ENCODE measurements at places on chromosomes 6 and 20.

- DNase-seq, result no peak
Observed at GRCh38 chr20:11260611-11261010, 586.8 kb upstream of the JAG1 start.

DNA sequence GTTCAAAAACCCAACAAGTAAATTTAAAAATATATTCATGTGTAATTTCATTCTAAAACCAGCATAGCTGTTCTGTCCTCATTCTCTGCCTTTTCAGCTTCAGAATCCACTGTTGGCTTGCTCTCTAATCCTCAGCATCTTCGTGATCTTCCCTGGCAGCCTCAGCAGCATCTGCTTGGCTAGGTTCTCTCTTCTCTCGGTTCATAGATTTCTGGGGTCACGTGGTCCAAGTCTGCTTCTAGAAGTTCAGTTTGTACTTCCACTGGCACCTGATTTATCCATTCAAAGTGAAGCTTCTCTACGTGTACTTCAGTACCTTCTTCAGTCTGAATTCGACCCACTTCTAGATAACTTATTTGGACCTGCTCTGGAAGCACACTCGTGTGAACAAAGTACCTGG is 245.7 kb downstream of the EPM2A start:
- no peak for DNase-seq

DNA sequence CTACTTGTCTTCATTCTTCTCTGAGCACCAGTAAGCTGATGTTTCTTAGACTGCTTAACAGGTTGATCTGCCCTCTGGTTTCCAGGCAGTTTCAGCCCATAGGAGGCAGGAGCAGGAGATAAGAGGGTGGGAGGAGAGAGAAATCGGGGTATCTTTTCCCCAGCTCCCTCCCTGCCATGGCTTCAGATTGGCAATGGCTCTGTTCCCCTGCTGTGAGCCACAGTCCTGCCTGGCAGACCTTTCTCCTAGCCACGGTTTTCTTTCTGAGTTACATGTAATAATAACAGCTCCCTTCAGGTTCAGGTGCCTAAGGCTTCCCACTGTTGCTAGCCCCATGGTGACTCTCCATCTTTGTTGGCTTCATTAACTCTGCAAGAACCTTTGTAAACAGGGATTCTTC is 115.3 kb downstream of the CD83 start:
- DNase-seq, result no peak

- no peak for DNase-seq
Observed at GRCh38 chr20:39879296-39879695, 809.7 kb downstream of the MAFB start.

DNA sequence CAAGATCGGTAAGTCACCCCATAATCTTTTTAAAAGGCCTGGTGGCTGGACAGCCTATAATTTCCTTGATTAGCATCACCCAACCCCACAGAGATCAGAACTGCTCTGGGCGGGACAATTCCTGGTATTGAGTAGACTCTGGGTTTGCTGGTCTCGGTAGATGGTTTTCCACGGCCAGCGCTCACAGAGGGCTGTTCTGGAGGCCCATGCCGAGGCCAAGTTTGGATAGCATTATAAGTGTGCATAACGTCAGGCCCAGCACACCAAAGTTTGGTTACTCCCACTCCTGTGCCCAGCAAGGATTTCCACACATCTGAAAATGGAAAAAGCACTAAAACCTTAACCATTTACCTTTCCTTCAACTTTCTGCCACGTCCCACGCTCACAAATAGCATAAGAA is 104.7 kb upstream of the RREB1 start:
- no peak for DNase-seq

DNA sequence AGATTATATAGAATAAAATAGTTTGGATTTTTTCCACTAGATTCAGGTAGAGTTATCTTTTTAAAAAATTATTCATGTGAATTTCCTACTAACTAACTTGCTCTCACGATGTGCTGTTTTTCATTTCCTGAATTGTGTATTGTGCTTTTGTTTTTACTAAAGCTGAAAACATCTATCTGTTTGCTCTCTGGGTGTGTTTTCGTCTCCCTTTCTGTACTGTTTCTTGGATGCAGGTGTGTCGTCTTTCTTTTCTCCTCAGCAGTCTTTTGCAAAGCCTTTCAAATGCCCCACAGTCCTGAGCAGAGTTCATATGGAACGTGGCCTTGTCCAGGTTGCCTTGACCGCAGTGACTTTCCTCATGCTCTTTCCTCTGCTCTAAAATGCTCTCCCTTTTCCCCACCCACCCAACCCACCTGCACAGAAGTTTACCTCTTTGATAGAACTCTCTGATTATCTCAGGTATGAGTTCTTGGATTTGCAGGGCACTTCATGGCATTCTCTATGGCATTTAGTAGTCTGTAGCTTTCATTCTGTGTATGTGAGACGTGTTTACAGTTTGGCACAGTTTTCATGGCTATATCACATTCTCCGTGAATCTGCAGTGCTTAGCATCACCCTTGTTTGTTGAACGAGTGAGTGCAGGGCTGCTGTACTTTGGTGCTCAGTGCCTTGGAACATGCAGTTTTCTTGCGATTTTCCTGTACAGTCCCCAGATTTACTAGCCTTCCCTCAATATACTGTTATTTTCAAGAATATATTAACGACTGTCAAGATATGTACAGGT is 77.1 kb downstream of the FARS2 start:
- DNase-seq, result no peak

- DNase-seq, result no peak
Observed at GRCh38 chr6:111205502-111205901, 118.2 kb downstream of the SLC16A10 start.
